ENCODE measurements at places on chromosomes 16 and 17.

DNA sequence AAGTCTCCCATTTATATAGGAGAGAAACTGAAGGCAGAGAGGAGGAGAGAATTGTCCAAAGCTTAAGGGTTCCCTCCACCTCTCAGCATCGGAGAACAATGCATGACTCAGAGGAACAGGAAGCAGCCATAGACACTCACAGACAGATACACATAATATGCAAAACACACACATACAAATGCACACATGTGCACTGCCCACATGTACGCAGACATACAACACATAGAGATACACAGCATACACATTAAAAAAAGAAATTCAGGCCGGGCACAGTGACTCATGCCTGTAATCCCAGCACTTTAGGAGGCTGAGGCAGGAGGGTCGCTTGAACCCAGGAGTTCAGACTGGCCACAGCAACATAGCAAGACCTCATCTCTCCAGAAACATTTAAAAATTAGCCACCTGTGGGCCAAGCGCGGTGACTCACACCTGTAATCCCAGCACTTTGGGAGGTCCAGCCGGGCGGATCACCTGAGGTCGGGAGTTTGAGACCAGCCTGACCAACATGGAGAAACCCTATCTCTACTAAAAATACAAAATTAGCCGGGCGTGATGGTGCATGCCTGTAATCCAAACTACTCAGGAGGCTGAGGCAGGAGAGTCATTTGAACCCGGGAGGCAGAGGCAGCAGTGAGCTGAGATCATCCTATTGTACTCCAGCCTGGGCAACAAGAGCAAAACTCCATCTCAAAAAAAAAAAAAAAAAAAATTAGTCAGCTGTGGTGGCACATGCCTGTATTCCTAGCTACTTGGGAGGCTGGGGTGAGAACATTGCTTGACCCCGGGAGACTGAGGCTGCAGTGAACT is 11.3 kb downstream of the ERAL1 start:
- DNase-seq = no peak

DNA sequence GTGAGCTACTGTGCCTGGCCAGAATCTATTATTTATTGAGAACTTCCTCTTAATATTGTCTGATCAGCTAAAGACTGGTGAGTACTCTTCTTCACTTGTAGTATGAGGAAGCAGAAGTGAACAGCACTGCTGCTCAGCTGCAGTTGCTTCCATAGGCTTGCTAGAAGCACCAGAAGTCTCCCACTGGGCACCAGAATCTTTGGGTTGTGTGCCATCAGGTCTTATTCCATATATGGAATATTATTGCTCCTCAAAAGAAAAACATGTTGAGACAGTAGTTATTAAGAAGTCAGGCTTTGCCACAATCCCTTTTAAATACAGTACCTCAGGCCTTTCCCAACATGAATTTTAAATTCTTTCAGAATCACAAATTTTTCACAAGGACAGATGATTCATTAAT is 17.2 kb downstream of the SNTB2 start:
- DNase-seq = no peak

- DNase-seq = no peak
Measured at GRCh38 chr17:39653662-39654331, 11.4 kb upstream of the TCAP start.

- DNase-seq = no peak
Measured at GRCh38 chr17:49716668-49717364, 9.1 kb upstream of the SLC35B1 start.

DNA sequence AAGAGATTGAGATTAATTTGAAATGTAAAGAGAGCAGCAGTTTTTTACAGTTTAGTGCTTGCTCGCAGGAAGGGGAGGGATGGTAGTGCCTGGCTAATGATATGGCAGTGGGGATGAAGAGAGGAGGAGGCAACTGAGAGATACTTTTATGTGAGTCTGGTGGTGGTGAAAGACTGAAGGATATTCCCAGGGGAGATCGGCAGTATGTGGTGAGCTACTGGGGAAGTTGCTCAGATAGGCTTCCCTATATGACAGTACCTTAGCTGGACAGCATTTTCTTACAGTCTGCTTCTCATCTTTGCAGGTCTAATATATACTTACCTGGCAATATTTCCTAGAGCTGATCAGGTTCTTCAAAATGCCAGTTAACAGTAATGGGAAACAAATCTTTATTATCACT is 8.6 kb downstream of the CEP95 start:
- DNase-seq = no peak

GRCh38 chr17:16512011-16512410 is 20.0 kb upstream of the LRRC75A start:
- DNase-seq = no peak

DNA sequence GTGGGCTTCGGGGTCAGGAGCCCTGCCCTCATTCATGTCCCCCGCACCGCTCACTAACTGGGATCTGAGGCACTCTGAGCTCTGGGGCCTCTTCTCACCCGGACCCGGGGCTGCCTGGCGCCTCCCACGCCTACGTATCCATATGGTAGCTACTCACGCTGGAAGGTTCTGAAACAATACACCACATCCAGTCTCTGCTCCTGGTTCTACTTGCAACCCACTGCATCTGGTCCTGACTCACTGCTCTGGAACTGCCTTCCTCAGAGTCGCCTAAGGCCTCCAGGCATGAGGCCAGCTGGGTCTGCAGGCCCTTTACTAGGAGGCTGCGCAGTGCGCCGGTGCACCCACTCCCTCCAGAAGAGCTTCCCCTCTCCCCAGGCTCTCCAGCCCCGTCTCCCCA is 18.1 kb downstream of the USP36 start:
- no peak for DNase-seq

All from NCI-H2029 treated with DMSO at 0.1 percent for 48 hours (cell line).